Immature natural killer cell (primary cell): ENCODE measurements at places on chromosomes 7 and 10. TPM values are rescaled to one million over a fixed set of nuclear protein-coding genes. Genes with fewer than 3 reads are reported as not detected.

Gene FIGNL1
- polyA plus RNA-seq, result 1.8 TPM

Gene CYP3A7
- polyA plus RNA-seq, result not detected

Gene TMEM225B
- polyA plus RNA-seq, result 1.3 TPM

Gene ATOH7
- polyA plus RNA-seq, result not detected

Gene NKX1-2
- polyA plus RNA-seq, result not detected

Gene SMARCD3
- 3.9 TPM for polyA plus RNA-seq

Gene CUBN
- 0.16 TPM for polyA plus RNA-seq

- peaks cover 33% of the 10 kb centered on the region for H3K4me1 ChIP-seq
- H3K36me3 ChIP-seq, result peaks cover 15% of the 10 kb centered on the region
- DNase-seq, result no peak
- peaks cover 10% of the 10 kb centered on the region for H3K27me3 ChIP-seq
Observed at GRCh38 chr10:70147259-70147625, 742 bp upstream of the TYSND1 start.

DNA sequence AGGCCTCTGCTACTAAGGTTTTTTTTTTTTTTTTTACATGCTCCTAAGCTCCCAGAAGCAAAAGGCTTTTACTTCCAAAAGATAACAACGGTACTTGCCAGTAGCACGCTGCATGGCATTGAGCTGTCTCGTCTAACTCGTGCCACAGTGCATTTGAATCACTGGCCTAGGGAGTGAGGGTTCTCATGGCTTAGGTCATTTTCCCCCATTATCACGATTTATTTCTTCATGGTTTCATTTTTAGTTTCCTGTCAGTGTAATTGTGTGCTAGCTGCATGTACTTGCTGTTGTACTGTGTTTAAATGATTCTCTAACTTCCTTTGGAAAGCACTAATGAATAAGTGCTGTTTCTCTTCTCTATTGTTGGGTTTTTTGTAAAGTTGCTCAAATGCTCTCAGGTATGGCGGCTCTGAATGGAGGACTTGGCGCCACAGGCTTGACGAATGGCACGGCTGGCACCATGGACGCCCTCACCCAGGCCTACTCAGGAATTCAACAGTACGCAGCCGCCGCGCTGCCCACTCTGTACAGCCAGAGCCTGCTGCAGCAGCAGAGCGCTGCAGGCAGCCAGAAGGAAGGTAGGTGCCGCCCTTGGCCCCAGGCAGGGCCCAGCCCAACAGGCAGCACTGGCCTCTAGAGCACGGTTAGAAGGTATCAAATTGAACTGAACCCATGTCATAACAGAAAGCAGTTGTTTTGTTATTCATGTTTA is 290.5 kb downstream of the USP6NL start:
- peaks cover 19% of the 10 kb centered on the region for H3K36me3 ChIP-seq
- peaks cover 36% of the 10 kb centered on the region for H3K27me3 ChIP-seq
- peak overlapping the region; percentile 90 for H3K27ac ChIP-seq
- H3K4me1 ChIP-seq, result peaks cover 86% of the 10 kb centered on the region
- peak overlapping the region; percentile 5 for H3K4me3 ChIP-seq
- no peak for DNase-seq

DNA sequence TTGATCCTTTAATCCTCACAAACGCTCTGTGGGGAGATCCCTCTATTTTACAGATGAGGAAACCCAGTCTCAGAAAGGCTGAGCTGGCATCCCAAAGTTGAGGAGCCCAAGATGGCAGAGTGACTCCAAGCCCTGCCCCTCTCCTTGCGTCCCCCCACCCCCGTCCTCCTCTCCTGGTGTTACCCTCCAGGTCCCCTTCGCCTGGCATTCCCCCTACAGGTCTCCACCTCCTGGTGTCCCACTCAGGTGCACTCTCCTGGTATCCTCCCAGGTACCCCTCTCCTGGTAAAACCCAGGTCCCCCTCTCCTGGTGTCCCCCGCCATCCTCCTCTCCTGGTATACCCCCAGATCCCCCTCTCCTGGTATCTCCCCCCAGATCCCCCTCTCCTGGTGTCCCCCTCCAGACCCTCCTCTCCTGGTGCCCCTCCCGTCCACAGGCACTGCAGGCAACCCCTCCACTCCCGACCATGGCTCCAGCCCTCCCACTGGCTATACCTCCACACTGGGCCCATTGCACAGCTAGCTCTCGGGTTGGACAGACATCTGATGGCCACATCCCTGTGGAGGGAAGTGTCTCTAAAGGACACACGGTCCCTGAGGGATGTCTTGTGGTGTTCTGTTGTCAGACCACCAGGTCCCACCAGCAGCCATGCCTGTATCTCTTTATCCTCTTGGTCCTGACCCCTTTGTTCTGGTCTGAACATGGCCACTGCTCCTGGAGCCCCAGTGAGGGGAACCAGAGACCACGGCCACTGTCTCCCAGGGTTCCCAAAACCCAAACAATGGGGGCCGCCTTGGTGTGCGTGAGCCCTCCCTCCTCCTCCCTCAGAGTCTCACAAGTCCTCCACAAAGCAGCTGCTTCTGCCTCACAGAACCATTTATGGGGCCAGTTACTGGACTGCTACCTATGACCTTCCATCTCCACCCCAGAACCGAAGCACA is 37.2 kb downstream of the CALML3 start:
- no peak for DNase-seq
- H3K4me3 ChIP-seq, result no peak overlapping the region
- H3K27me3 ChIP-seq, result peaks cover 3% of the 10 kb centered on the region
- H3K27ac ChIP-seq, result no peak overlapping the region

DNA sequence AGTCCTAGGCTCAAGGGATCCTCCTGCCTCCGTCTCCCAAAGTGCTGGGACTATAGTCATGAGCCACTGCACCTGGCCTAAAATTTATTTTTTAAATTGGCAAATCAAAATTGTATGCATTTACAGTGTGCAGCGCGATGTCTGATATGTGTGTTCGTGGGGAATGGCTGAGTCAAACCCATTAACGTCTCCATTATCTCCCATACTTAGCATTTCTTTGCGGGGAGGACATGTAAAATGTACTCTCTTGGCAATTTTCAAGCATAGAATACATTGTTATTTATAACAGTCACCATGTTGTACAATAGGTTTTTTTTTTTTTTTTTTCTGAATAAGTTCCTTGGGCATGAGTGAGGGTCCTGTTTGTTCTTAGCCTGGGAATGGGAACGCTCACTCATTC is 3.8 kb downstream of the TMEM184A start:
- no peak for DNase-seq
- H3K4me3 ChIP-seq, result no peak overlapping the region
- no peaks in the 10 kb centered on the region for H3K36me3 ChIP-seq
- H3K27me3 ChIP-seq, result peaks cover 5% of the 10 kb centered on the region

DNA sequence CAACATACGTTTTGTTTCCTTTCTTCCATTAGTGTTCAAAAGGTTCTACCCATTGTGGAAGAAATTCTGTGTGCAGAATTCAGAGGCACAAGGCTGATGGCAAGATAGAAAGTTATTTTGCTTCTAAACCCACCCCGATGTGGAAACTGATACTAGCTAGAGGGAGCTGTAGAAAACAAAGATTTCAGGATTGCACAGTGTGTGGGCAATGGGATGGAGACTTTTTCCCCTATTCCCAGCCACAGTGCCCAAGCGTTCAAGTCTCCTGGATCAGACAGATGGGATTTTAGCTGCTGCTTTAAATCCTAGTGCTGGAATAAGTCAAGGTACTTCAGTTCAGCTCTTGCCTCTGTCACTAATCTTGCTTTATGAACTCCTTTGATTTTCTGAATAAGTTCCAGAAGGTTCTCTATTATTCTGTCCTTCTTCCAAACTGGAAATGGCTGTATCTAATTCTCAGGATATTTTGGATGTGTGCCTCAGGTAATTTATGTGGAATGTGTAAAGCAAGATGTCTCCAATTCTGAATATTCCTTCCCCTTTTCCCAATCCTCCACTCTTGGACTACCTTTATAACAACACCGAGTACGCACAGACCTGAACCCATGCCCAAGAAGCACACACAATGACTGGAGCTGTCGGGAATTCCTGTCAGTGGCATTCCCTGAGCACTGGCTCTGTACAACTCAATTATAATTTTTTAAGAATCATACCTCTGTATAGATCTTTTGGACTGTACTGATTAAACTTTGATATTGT is 473.0 kb downstream of the PLXDC2 start:
- DNase-seq, result no peak
- no peaks in the 10 kb centered on the region for H3K4me1 ChIP-seq
- peaks cover 3% of the 10 kb centered on the region for H3K36me3 ChIP-seq
- H3K27me3 ChIP-seq, result peaks cover 1% of the 10 kb centered on the region
- no peak overlapping the region for H3K27ac ChIP-seq

DNA sequence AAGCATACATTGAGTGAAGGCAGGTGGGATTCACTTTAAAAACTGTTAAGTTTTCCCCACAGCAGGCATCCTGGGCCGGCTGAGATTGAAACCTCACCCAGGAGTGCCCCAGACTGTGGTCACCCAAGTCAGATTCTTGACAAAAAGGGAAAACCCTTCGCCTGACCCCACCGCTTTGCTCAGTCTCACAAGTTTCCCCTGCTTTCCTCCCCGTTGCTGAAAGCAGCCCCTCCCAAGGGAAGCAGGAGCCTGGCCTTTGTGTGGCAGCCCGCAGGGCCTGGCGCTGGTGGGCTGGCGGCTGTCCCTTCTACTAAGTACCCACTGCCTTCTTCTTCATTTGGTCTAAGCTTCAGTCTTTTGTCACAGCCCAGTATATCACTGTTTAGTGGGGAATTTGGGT is 16.0 kb downstream of the RNF32 start:
- no peak overlapping the region for H3K4me3 ChIP-seq
- peaks cover 4% of the 10 kb centered on the region for H3K27me3 ChIP-seq
- H3K27ac ChIP-seq, result no peak overlapping the region

DNA sequence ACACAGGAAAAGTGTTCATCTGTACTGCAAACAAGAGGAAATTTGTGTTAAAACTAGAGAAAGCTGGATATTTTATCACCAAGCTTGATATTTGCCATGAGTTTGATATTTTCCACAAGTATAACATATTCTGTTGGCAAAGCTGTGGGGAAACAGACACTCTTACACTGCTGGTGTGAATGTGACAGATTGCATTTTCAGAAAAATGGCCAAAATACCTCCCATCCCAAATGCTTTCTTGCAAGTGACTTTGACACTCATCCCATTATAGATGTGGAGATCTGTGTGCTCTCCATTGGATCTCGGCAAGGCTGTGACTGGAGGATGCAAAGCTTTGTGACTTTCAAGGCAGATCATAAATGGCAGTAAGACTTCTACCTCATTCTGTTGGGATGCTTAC is 30.5 kb downstream of the ZNF713 start:
- no peak overlapping the region for H3K4me3 ChIP-seq
- no peaks in the 10 kb centered on the region for H3K27me3 ChIP-seq
- H3K4me1 ChIP-seq, result no peaks in the 10 kb centered on the region
- no peak for DNase-seq
- H3K27ac ChIP-seq, result no peak overlapping the region
- peaks cover 7% of the 10 kb centered on the region for H3K36me3 ChIP-seq

- no peak overlapping the region for H3K27ac ChIP-seq
- H3K27me3 ChIP-seq, result peaks cover 13% of the 10 kb centered on the region
- H3K4me3 ChIP-seq, result no peak overlapping the region
Observed at GRCh38 chr10:95121904-95122303, 52.6 kb upstream of the CYP2C8 start.

DNA sequence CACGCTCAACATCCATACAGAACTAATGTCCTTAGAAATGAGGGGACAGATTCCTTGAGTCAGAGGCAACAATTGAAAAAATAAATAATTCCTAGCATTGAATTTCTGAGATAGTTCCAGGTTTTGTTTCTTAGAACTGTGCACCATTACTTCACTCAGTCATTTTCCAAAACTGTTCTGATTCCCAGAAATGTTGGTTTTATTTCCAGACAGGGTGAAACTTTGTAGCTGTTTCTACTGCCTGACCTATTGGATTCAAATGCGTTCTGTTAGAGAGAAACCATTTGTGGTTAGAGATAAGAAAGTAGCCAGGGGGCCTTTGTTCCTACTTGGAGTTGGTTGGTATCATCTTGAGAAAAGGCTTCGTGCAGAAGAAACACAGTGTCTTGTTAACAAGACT is 8.1 kb upstream of the DEPP1 start:
- H3K36me3 ChIP-seq, result peaks cover 62% of the 10 kb centered on the region
- DNase-seq, result no peak
- no peak overlapping the region for H3K27ac ChIP-seq
- H3K4me3 ChIP-seq, result no peak overlapping the region

GRCh38 chr7:141360416-141360760 is 190.8 kb upstream of the AGK start:
- DNase-seq, result no peak
- H3K4me3 ChIP-seq, result no peak overlapping the region
- no peak overlapping the region for H3K27ac ChIP-seq
- H3K36me3 ChIP-seq, result no peaks in the 10 kb centered on the region
- H3K27me3 ChIP-seq, result peaks cover 2% of the 10 kb centered on the region
- H3K4me1 ChIP-seq, result no peaks in the 10 kb centered on the region

- H3K4me1 ChIP-seq, result no peaks in the 10 kb centered on the region
- H3K4me3 ChIP-seq, result no peak overlapping the region
- no peaks in the 10 kb centered on the region for H3K36me3 ChIP-seq
- no peak for DNase-seq
- peaks cover 8% of the 10 kb centered on the region for H3K27me3 ChIP-seq
- no peak overlapping the region for H3K27ac ChIP-seq
Observed at GRCh38 chr10:6721480-6721879, 141.4 kb upstream of the PRKCQ start.

DNA sequence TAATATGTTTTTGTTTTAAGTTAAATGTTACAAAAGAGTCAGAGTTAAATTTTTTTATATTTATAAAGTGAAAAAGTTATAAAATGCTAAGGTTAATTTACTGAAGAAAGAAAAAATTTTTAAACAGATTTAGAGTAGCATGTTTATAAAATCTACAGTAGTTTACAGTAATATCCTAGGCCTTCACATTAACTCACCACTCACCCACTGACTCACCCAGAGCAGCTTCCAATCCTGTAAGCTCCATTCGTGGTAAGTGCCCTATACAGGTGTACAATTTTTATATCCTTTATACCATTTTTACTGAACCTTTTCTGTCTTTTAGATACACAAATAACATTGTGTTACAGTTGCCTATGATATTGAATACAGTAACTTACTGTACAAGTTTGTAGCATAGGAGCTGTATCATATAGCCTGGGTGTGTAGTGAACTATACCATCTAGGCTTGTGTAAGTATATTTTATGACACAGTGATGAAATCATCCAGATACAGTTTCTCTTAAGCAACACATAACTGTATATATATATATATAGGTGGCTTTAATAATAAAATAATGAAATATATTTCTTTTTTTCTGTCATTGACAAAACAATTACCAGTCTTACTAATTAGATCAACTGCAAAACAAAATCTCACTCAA is 79.6 kb downstream of the PTEN start:
- H3K27ac ChIP-seq, result no peak overlapping the region
- no peak for DNase-seq
- no peak overlapping the region for H3K4me3 ChIP-seq
- peaks cover 7% of the 10 kb centered on the region for H3K4me1 ChIP-seq
- peaks cover 11% of the 10 kb centered on the region for H3K36me3 ChIP-seq
- H3K27me3 ChIP-seq, result peaks cover 2% of the 10 kb centered on the region

DNA sequence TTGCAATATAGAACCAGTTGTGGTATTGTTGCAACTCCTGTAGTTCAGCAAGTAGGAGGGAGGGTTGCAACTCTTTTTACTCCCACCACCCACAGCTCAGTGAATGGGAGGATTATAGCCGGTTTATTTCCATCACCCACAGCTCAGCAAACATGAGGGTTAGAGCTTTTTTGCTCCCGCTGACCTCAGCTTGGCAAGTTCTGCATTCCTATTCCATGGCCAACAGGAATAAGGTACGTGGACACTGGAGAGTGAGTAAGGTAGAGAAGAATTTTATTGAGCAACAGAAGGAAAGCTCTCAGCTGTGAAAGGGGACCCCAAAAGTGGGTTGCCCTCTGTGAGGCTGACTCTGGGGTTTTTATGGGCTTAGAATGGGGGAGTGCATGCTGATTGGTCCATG is 167.1 kb upstream of the SMIM30 start:
- H3K4me1 ChIP-seq, result no peaks in the 10 kb centered on the region
- no peak for DNase-seq
- H3K36me3 ChIP-seq, result no peaks in the 10 kb centered on the region
- H3K27me3 ChIP-seq, result peaks cover 1% of the 10 kb centered on the region
